Right cardiac atrium (tissue), 5 donors: ENCODE measurements at places on chromosomes 13 and 19.

GRCh38 chr19:4633140-4633967 is 6.0 kb upstream of the TNFAIP8L1 start:
- DNase-seq, result peak; percentile 70

- DNase-seq, result no peak
Measured at GRCh38 chr13:75751350-75751749, 115.2 kb downstream of the LMO7 start.

DNA sequence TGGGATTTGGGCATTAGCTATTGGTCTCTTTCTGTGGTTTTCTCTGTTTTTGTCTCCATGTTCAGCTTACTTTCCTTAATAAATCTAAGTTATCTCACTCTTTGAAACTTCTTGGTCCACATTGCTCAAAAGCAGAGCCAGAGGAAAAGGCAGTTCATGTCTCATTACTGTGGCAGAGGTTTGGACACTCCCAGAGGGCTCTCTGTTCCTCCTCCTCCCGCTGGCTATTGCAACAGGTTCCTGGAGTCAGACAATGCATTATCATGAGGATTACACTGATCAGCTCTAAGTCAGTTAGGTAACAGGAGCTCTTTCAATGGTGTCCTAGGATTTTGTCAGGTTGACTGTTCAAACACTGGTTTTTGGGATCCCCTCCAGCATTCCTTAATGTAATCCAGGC is 298.8 kb downstream of the NDFIP2 start:
- no peak for DNase-seq

DNA sequence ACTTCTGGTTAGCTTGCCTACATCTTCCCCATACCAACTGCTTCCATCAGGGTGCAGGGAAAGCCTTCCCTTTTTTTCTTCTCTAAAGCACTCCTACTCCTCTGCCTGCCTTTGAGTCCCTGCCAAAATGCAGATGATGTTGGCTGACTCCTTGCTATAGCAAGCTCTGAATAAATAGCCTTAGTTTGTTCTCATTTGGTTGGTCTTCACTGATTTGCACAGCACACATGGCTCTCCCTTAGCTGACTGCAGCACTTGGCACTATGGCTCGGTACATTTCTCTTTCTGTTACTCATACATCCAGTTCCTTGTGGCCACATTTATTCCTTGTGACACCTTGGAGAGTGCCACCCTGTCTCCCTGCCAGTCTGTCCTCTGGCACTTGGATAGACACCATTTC is 249.8 kb downstream of the DCLK1 start:
- no peak for DNase-seq

- DNase-seq, result no peak
Measured at GRCh38 chr19:51173681-51174080, 31.6 kb downstream of the SIGLEC7 start.

DNA sequence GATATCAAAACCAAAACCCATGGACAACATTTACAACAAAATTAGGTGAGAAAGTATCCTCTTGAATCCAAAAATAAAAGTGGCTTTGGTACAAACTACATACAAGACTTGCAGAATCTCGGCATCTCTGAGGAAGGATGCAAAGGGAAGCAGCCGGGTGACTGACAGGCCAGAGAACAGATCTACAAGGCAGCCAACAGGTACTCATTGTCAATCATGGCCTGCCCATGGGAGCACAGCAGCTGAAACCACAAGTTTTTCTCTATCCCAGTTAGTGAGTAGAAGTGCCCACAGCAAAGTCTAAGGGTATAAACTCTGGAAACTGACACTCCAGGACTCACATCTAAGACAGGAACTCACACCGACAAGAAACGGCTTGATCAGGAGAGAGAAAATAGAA is 74.5 kb downstream of the TBC1D4 start:
- DNase-seq, result no peak

DNA sequence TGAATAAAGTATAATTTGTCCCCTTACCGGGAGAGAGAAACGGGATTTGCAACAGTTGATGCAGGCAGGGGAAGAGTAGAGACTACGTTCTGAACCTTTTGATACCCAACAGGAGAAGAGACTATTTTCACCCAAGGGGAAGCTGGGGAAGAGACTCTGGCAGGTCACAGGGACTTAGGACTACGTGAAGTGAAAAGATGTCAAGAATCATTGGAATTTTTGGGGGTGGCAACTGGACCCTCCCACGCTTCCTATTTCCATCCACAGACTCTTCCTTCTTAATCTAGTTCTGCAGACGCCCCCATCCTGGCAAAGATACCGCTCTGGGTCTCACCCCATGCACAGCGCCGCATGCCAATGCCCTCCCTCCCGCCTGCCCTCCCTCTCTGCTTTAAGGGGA is 13.8 kb downstream of the CABP5 start:
- no peak for DNase-seq

GRCh38 chr13:29459813-29460355 is 135.6 kb downstream of the SLC7A1 start:
- no peak for DNase-seq

DNA sequence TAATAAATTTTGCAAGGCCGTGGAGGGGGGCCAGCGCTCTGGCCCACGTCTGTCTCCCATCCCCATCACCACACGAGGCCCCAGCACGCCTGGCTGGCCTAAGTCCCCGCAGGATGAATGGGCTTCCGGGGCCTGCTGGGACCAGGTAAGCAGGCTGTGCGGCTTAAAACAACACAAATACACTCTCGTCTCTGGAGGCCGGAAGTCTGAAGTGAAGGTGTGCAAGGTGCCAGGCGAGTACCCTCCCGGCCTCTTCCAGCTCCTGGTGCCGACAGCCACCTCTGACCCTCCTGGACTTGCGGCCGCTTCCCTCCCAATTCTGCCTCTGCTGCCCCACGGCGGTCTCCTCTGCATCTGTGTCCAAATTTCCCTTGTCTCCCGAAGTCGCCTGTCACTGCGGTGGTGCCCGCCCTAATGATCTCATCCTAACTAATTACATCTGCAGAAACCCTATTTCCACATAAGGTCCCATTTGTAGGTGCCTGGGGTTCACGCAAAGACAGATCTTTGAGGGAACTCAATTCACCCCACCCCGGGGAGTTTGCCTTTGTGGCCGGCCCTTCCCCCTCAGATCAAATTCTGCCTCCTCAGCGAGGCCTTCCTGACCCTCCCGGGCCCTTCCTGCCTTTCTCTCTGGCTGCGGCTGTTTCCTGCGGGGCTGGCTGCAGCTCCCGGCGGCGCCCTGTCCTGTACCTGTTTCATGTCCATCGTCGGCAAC is 8.1 kb upstream of the PTBP1 start:
- DNase-seq, result peak; percentile 59

- DNase-seq, result no peak
Measured at GRCh38 chr13:64239372-64239771, 2823.7 kb upstream of the PCDH20 start.

DNA sequence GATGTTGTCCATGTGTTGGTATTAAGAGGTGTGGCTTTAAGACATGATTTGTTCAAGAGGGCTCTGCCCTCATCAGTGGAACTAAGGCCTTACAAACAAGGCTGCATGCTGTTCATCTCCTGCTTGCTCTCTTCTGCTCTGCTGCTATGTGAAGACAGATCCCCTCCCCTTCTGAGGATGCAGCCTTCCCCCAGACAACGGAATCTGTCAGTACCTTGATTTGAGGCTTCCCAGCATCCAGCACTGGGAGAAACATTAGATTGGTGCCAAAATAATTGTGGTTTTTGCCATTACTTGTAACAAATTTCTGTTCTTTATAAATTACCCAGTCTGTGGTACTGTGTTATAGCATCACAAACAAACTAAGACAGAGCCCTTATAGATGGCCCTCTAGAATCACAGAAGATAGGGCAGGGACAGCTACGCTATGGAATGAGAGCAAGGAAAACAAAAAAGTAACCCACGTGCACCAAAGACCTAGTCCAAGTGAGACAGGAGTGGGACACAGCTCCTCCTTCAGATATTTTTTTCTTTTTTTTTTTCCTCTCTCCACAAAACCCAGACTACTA is 151.5 kb upstream of the RXFP2 start:
- DNase-seq, result no peak

DNA sequence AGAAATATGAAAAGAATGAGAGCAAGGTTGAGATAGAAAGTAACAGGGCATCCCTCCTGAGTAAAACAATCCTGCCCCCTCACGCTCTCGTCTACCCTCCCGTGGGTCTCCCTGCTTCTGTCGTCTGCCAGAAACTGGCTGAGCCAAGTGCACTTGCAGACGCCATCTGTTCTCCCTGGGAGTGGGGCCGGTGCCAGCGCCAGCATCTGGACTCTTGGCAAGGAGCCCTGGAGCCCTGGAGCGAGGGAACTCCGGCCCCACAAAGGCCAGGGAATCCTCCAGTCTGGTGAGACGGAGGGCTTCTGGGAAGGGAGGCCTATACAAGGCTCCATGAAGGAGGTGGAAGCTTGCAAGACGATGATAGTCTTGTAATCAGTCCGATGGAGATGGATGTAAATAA is 2.3 kb upstream of the TMEM91 start:
- DNase-seq, result peak; percentile 86

- DNase-seq, result peak; percentile 86
Measured at GRCh38 chr13:103883164-103883563, 816.9 kb upstream of the SLC10A2 start.

DNA sequence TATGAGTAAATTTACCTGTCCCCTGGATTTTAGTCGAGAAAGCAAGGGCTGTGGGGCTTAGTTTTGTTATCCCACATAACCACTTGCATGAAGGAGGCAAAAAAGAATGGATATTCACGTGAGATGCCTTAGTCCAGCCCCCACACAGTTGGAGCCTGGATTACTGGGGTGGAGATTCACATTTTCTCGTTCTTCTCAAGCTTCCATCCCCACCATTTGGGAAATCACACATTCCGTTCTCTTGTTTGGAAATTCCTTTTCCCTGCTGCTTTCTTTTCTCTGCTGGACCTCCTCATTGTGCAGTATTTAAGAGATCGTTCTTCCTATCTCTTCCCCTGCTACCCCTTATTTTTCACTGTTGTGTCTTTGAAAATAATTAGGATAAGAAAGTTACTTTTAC is 45.1 kb upstream of the FARP1 start:
- no peak for DNase-seq

DNA sequence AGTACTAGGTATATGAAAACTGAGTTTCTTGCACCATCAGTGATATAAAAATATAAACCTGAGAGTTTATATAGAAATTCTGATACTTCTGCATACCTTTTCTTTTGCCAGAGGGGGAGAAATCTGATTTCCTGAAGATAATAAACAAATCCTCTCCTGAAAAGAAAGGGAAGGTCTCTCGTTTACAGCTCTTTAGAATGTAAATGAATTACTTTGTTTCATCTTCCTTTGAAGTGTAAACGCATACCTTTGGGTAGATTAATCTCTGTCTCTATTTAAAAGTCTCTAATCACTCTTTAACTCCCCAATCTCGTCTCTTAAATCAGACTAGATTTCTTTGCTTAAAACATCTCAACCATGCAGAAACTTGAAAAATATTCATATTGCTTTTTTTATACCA is 1092.9 kb downstream of the SLITRK5 start:
- no peak for DNase-seq

DNA sequence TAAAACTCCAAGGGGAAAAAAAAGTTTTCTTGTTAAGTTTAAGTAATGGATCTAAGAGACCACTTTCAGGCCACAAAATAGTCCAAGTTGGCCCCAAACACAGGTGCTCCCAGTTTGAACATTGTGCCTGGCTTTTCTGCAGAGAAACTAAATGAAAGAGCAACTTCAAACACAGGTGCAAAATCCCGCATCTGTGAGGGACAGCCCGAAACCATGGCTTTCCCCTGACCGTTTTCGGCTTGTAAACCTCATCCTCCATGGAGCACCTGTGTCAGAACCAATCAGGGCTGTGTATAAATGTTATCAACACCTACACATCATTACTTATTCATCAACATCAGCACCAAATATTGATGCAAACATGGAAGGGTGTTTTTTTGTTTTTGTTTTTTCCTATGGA is 126.8 kb upstream of the OBI1 start:
- no peak for DNase-seq

DNA sequence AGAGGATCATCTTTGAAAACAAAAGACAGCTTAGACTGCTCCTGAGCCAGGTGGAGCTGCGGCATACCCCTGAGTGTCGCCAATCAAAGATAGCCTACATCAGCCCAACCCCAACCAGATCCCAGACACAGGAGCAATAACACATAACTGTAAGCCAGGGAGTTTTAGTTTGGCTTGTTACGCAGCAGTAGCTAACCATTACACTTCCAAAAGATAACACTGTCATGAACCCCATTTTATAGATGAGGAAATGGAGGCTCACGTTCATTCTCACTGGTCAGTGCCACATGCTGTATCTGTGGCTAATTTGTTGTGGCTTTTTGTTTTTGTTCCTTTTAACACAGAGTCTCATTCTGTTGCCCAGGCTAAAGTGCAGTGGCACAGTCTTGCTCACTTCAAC is 47.3 kb downstream of the TINCR start:
- DNase-seq, result no peak

DNA sequence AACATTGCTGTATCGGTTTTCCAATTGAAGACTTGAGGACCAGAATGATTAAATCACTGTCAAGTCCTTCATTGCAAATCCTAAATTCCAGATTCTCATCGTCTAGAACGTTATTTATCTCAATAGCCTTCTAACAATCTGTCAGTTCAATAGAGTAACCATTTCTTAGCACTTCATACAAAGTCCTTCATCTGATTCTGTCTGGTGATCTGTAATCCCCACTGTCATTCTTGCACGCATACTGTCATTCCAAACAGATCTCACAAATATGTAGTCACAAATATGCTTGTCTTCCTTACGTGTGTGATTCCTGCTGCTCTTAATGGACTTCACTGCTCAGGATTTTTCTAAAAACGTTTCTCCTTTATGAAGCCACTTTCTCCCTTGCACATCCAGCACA is 1197.5 kb downstream of the EFNB2 start:
- DNase-seq, result no peak

- peak; percentile 39 for DNase-seq
Measured at GRCh38 chr13:102947745-102948405, 102.0 kb downstream of the ERCC5 start.

GRCh38 chr13:30404207-30404606 is 18.1 kb upstream of the UBE2L5 start:
- DNase-seq, result no peak

- peak; percentile 79 for DNase-seq
Measured at GRCh38 chr19:49125025-49125731, 5.8 kb downstream of the PPFIA3 start.

DNA sequence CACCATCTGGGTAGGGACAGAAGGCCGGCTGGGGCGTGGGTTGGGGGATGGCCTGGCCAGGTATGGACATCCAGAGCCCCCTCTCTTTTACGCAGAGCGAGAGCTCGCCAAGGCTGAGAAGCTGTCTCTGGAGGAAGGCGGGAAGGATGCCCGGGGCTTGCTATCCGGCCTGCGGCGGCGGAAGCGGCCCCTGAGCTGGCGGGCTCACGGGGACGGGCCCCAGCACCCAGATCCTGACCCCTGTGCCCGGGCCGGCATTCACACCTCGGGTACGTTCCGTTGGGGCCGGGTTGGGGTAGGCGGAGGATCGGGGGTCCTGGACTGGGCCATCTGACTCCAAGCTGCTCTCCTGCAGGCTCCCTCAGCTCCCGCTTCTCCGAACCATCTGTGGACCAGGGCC is 8.7 kb upstream of the SCN1B start:
- DNase-seq, result no peak

GRCh38 chr19:2320049-2320448 is 8.3 kb downstream of the LSM7 start:
- no peak for DNase-seq

- peak; percentile 96 for DNase-seq
Measured at GRCh38 chr19:6739390-6739882, at the start of gene TRIP10. Gene TRIP10 (plus strand): TSS chr19:6739680. CDS start chr19:6739762, 82 bp downstream.
